Mononuclear cell (primary cell): ENCODE measurements at places on chromosomes 4 and X. TPM values are rescaled to one million over a fixed set of nuclear protein-coding genes. Genes with fewer than 3 reads are reported as not detected.

Gene RIPPLY1
- not detected for total RNA-seq

Gene ALPK1
- total RNA-seq, result 9.6 TPM

Gene TMEM255A
- total RNA-seq, result 0.21 TPM

Gene MTMR1
- 44.6 TPM for total RNA-seq

Gene TMEM271
- not detected for total RNA-seq

Gene TTC29
- not detected for total RNA-seq

Gene UCP1
- not detected for total RNA-seq

Gene CXorf49
- total RNA-seq, result not detected

Gene NWD2
- under 0.01 TPM for total RNA-seq
